ENCODE measurements at places on chromosomes 11 and 22.

- no peak for DNase-seq
These were observed 257.1 kb upstream of the CADM1 start for GRCh38 chr11:115761348-115761747.

- no peak for DNase-seq
These were observed 132.4 kb downstream of the SWAP70 start for GRCh38 chr11:9796266-9796665.

DNA sequence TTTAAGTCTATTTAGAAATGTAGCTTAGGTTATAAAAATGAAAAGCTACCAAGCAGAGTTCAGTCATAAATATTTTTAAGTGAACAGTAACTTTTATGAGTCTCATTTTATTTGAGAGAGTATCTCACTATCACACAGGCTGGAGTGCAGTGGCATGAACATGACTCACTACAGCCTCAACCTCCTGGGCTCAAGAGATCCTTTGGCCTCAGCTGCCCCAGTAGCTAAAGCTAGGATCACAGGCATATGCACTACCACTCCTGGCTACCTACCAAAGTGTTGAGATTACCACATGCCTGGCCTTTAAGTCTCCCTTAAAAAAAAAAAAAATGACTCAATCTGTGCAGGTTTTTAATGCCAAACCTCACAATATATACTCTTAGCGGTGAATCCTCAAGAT is 34.7 kb upstream of the CLNS1A start:
- DNase-seq: no peak

DNA sequence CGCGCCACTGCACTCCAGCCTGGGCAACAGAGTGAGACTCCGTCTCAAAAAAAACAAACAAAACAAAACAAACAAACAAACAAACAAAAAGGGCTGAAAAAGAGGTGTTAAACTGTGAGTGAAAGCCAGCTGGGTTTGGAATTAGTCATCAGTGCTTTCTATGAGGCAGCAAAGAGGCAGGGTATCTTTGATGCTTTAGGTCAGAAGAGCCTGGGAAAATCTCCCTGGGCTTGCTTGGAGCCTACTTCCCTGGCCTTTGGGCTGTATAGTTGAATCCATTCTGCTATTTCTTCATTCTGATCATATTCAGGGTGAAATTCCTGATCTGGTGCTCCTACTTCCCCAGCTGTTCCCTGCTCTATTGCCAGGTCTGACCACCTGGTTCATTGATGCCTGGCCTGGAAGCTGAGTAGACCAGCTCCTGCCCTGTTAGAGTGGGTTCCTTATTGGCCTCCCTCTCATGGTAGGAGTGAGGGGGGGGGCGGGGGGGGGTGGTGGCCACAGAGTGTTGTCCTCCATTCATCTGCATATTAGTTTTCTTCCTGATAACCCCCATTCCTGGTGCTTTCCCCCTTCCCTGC is 65.6 kb downstream of the INSC start:
- no peak for DNase-seq

DNA sequence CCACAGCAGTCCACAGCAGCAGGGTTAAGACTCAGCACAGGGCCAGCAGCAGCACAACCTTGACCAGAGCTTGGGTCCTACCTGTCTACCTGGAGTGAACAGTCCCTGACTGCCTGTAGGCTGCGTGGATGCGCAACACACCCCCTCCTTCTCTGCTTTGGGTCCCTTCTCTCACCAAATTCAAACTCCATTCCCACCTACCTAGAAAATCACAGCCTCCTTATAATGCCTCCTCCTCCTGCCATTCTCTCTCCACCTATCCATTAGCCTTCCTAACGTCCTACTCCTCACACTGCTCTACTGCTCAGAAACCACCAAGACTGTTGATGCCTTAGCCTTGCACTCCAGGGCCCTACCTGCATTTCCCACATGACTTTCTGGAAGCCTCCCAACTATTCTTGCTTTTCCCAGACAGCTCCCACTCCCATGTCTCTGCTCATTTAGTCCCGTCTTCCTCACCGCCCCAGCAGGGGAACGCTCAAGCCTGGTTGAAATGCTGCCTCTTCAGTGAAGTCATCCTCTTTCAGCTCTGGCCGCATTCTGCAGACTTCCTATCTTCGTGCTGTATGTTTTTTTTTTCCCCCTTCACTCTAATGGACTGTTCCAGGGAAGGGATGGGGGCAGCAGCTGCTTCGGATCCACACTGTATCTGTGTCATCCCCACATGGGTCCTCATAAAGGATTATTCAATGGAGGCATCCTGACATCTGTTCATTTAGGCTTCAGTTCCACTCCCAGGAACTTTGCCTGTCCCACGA is 3.3 kb downstream of the IL18BP start:
- no peak for DNase-seq

GRCh38 chr11:118607401-118608359 is at the start of gene PHLDB1:
Gene PHLDB1 (plus strand): TSS chr11:118607615. CDS start chr11:118613837, 6,222 bp downstream.
- DNase-seq: peak; percentile 66

DNA sequence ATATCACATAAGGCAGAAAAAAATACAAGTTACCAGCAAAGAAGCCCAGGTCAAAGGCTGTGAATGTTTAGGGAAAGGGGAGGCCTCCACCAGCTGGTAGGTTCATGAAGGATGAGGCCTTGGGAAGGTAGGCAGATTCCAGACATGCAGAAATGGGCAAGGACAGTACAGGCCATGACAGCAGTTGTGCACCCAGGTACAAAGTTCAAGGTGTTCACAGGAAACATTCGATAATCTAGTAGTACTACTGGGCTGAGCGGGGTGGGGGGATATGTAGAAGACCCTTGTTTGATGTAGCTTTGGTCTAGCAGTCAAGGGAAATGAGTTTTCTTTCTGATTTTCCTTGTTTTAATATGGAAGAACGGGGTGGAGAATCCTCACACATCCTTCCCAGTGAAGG is 152.8 kb upstream of the RASSF10 start:
- no peak for DNase-seq

GRCh38 chr22:21858025-21858764 is 9.2 kb downstream of the MAPK1 start:
- DNase-seq: no peak

- DNase-seq: no peak
These were observed 1.9 kb downstream of the SEPTIN5 start for GRCh38 chr22:19716041-19716828.

GRCh38 chr22:23772649-23773473 is at the start of gene MMP11:
Gene MMP11 (plus strand): TSS chr22:23772849. CDS start chr22:23772871, 22 bp downstream.
- DNase-seq: peak; percentile 40

DNA sequence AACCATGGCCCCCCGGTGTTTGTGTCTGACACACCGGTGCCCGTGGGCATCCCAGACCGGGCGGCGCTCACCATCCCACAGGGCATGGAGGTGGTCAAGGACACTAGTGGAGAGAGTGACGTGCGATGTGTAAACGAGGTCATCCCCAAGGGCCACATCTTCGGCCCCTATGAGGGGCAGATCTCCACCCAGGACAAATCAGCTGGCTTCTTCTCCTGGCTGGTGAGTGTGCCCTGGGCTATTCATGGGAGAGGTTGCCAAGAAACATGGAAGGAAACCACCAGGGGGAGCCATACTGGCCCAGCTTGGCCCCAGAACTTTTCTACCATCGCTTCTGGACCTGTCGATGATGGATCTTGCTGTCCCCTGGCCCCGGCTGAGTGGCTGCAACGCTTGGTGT is 36.5 kb downstream of the PRDM11 start:
- no peak for DNase-seq

GRCh38 chr11:122668562-122669090 is 13.1 kb downstream of the UBASH3B start:
- no peak for DNase-seq

GRCh38 chr22:25896098-25896497 is 154.1 kb downstream of the MYO18B start:
- no peak for DNase-seq

DNA sequence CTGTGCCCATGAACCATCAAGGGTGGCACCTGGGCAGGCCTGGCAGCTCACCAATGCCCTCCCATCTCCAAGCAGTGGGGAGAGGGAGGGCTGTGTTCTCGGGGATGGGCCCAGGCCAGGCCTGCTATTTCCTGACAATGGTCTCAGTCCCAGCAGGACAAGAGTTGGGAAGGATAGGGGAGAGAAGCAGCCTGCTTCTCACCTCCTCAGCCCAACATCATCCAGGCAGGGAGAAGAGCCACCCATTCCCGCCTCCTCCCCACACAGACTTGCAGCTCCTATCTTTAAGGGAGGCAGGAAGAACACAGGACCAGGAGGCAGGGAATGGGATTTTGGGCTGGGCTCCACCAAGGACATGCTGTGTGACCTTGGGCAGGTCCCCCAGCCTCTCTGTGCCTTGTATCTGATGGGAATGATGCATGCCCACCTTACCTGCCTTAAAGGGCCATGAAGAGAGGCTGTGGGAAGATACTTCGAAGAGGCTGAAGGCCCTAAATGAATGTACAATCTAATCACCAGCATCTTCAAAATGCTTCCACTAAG is 108.7 kb downstream of the DSCAML1 start:
- no peak for DNase-seq

GRCh38 chr11:1573903-1574237 is 1.8 kb upstream of the DUSP8 start:
- DNase-seq: no peak

DNA sequence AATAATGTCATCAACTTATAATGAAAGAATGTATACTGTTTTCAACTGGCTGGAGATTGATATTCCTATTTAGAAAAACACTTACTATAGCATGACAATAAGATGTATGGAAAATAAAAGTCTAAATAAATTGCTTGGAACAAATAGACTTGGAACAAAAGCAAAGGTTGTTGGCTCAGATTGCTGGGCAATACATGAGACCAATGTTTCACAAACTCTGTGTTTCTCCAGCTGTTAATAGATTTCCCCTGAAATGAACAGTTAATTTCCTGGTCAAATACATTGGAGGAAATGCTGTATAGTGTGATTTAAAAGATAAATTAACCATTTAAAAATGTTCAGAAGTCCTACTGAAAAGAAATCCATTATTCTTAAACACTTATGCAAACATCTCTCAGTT is 40.1 kb upstream of the CTSC start:
- DNase-seq: no peak

GRCh38 chr11:70415191-70415590 is 16.9 kb downstream of the CTTN start:
- DNase-seq: no peak

DNA sequence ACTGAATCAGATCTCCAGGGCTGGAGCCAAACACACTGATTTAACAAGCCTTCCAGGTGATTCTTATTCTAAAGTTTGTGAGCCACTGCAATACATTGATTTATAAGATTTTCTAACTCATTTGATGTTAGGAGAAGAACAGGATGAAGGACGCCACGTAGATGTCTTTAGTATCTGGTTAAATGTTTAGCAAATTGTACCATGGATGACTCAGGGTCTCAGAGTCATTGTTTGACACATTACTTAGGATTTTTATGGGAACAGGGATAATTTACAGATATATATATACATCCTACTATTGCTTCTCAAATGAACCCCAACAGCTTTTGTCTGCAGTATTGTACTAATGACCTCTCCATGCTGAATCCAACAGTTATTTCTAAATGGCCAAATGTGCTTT is 143.1 kb upstream of the DDI1 start:
- no peak for DNase-seq

- no peak for DNase-seq
These were observed 681.6 kb downstream of the TBC1D22A start for GRCh38 chr22:47443836-47444745.

DNA sequence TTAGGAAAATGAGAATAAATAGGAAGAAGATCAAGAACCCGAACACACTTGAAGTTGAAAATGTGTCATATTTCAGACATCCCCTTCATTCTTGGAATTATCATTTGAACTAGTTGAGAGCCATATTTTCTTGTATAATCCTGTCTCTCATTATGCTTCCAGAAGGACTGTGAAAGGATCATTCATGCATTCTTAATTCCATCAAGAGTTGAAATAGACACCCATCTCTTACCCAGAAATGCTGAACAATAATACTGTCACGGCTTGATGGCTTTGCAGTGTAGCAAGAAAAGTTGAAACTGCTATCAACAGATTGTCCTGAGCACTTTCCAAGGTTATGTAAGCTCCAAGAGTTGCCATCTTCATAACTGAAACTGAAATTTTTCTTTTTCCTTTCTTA is 79.7 kb downstream of the ARHGAP42 start:
- no peak for DNase-seq

GRCh38 chr11:86067009-86067850 is 1.7 kb downstream of the PICALM start:
- DNase-seq: no peak

- no peak for DNase-seq
These were observed 857.0 kb downstream of the KCNA4 start for GRCh38 chr11:29159552-29160465.

- DNase-seq: no peak
These were observed 22.9 kb upstream of the SLC5A1 start for GRCh38 chr22:32020117-32020516.

- no peak for DNase-seq
These were observed 4.0 kb upstream of the SCN4B start for GRCh38 chr11:118156531-118157185.

GRCh38 chr22:25048071-25048470 is 95.6 kb downstream of the KIAA1671 start:
- DNase-seq: no peak

- no peak for DNase-seq
These were observed 71.5 kb upstream of the BID start for GRCh38 chr22:17845790-17846189.

DNA sequence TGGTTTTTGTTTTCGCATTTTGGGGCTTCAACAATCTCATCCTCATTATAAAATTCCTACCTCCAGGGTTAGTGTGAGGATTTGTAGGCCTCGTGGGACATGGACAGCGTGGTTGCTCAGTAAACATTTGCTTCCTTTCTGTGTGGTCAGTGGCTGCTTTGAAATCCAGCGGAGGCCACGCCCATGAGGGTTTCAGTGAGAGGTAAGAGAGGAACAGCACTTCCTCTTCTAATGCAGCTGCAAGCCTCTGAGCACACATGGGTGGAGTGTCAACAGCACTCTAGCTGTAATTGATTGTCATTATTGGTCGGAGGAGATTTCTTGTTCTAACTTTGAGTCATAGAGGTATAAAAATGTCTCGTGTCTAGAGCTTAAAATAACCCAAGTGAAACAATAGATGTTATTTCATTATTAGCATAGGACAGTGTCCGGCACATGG is 6.0 kb upstream of the ARHGAP42 start:
- no peak for DNase-seq

DNA sequence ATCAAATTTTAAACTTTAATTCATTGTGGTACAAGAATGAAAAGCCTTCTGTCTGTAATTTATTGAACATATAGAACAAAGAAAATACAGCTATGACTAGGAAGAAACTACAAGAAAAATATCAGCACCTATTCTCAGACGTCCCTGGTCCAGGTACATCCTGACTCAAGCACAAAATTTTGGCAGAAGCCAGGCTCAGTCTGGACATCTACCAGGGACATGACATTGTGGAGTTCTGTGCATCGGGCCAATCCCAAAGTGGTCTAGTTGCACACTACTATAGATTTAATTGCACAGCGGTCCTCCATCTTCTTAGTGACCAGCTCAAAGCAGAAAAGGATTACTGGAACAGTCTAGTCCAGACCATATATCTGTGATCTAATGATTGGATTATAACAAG is 15.7 kb upstream of the CD59 start:
- DNase-seq: no peak

All from stimulated activated CD4-positive, alpha-beta T cell treated with anti-CD3 and anti-CD28 coated beads, Interleukin-4, amount 100 ng/mL, for 4 hours (primary cell).